Karpas-422 (cell line): ENCODE measurements at places on chromosomes 7 and 10. TPM values are rescaled to one million over a fixed set of nuclear protein-coding genes. Genes with fewer than 3 reads are reported as not detected.

- DNase-seq, result no peak
Observed at GRCh38 chr7:68720697-68721096, 877.6 kb upstream of the AUTS2 start.

GRCh38 chr10:13743101-13743693 is 156.4 kb downstream of the PRPF18 start:
- DNase-seq, result no peak

DNA sequence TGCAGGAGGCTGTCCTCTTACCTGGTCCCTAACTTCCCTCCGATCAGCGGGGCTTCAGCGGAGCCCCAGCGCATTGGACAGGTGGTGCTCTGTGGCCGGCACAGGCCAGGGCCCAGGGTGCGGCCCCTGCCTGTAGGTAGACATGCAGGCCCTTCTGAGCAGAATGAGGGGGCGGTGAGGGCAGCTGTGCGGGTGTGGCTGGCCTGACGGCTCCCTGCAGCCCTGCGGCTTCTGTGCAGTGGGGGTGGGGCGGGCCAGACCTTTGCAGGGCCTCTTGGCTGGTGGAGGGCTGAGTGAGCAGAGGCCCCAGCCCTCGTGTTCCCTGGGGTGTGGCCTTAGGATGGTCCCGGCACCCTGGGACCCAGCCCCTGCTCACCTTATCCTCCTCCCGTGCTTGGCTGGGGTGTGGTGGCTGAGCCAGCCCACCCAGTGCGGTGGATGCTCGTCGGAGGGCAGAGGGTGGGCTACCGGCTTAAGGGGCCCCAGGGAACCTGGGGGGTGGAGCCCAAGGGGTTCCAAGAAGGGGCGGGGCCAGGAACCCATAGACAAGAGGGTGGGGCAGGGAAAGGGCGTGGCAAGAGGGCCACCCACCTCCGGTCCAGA is 175.2 kb upstream of the TNRC18 start:
- DNase-seq, result peak; percentile 58

DNA sequence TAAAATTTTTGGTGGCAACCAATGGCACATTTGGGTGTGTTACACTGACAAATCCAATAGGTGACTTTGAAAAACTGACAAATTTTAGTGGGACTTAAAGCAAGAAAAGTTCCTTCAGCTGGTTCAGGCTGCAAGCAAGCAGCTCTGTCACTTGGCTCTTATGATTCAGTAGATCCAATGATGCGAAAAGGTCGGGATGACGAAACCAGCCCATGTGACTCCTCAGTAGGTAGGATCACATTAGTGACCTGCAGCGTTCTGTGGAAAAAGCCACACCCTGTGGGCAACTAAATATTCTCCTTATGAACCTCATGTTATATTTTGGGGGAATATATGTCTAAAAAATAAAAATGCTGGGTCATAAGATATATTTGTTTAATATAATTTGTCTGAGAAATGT is 13.3 kb upstream of the TSGA13 start:
- no peak for DNase-seq

Gene TMEM229A
- not detected in 2 replicates for total RNA-seq

DNA sequence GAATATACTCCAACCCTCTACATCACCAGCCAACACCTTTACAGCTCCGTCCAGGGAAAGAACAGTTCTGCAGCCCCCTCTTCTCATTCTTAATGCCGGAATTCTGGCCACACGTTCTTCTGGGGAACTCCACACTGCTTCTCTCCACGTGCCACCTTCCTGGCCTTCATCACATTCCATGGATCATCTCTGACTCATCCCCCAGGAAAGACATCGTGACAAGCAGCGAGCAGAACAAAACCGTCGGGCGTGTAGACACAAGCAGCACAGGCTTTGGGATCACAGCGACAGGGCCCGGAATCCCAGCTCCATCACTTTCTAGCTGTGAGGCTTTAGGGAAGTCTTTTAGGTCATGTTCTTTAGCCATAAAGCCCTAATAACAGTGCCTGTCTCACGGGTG is 590.3 kb upstream of the FOXK1 start:
- DNase-seq, result no peak

Gene COBL
- not detected in 2 replicates for total RNA-seq

- DNase-seq, result no peak
Observed at GRCh38 chr7:128963327-128963757, 25.6 kb downstream of the IRF5 start.

Gene GRM3
- 0.51 TPM in 1 of 2 replicates, not detected in the other for total RNA-seq

Gene PAX2
- not detected in 2 replicates for total RNA-seq

Gene FAM204A
- 56.1 and 86.2 TPM in 2 replicates for total RNA-seq

Gene CDK1
- 54.4 and 129 TPM in 2 replicates for total RNA-seq

Gene SLC12A9
- 21.0 and 33.9 TPM in 2 replicates for total RNA-seq

Gene FAM241B
- total RNA-seq, result not detected in 2 replicates

Gene AQP1
- total RNA-seq, result 0.22 and 0.82 TPM in 2 replicates

DNA sequence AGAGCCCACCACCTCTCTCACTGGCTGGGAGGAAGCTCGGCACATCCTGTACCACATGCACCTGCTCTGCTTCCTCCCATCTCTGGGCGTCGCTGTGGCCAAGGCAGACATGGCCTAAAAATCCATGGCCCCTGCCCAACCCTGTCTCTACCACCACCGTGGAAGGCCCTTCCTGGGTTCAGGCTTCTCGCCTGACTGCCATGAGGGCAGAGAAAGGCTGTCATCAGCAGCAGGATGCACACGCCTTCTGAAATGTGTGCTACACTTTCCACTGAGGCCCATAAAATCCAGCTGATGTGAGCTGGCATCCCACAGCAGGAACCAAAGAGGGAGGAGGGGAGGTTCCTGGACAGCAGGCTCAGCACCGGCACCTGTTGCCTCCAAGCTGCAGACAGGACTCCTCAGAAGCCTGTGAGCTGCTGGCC is 93.4 kb downstream of the PTPRN2 start:
- peak; percentile 74 for DNase-seq

- DNase-seq, result no peak
Observed at GRCh38 chr7:106896231-106896630, 31.1 kb downstream of the PIK3CG start.

Gene ARMC3
- total RNA-seq, result not detected in 2 replicates

DNA sequence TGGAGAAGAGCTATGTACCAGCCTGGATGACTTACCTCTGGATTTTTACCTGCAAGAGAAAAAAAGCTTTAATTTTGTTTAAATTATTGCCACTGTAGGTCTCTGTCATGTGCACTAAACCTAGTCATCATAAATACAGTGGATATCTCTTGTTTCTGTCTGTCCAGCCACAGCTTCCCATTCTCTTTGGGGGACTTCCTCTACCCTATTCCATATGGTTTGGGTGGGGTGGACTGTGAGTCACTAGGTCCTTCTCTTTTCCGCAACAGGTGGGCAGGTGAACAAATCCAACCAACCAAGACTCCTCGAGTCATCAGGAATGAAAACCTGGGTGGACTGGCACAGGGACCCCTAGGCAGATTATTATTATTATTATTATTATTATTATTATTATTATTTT is 87.3 kb upstream of the CYTH3 start:
- no peak for DNase-seq

Gene ADRB1
- not detected in 2 replicates for total RNA-seq

DNA sequence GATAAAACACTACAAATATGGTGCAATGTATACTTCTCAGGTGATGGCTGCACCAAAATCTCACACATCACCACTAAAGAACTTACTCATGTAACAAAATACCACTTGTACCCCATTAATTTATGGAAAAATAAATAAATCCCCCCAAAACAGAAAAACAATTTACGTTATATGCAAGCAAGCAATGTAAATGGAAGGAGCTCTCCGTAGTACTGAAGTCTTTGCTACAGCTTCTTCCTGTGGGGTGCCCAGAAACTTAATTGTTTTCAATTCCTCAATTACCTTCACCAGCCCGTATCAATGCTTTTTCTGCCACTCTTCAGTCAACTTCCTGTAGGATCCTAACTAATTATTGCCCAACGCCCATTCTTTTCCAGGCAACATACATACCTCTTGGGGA is 138.1 kb downstream of the RELN start:
- peak; percentile 44 for DNase-seq

DNA sequence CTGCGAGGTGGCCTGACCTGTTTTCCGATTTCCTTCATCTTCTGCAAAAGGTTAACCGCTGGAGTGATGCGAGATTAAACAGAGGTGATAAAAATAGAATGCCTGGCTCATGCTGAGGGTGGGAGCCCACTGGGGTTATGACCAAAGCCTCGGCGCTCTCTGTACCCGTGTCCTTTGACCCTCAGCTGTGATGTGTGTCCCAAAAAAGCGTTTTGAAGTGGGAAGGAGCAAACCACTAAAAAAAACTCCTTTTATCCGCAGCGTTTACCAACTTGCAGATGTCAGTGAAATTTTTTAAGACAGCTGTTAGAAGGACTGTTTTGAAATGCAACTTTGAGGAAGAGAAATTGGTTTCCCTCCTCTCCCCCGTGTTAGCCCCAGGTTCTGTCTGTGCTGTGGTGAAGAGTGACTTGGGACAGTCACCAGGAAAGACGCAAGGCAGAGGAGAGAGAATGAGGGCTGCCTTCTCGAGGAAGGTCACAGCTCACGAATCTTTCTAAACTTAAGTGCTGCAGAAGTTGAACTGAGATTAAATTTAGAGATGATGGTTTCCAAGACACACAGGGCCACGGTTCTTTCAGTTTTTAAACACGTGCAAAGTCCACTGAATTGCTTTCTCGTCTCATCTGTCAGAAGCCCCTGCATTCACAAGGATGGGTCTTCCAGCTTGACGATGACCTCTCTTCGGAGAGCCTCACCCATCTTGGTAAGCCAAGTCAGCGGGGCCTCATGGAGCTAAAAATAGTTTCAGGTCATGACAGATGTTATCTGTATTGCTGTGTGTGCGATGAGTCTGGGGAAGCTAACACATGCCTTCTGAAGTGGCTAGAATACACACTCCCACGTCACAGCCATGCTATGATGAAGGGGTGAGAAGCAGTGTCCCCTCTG is 27.6 kb downstream of the AMZ1 start:
- peak; percentile 38 for DNase-seq

- peak; percentile 94 for DNase-seq
Observed at GRCh38 chr7:32846630-32847225, 44.8 kb downstream of the KBTBD2 start.

- no peak for DNase-seq
Observed at GRCh38 chr10:104989880-104990279, 348.8 kb downstream of the SORCS3 start.
